ENCODE measurements at places on chromosomes 1 and 21. TPM values are rescaled to one million over a fixed set of nuclear protein-coding genes. Genes with fewer than 3 reads are reported as not detected.

- DNase-seq: no peak
Measured at GRCh38 chr1:110859062-110859461, 13.9 kb upstream of the CD53 start.

SLX9 gene
- 35.7 TPM for polyA plus RNA-seq

DNA sequence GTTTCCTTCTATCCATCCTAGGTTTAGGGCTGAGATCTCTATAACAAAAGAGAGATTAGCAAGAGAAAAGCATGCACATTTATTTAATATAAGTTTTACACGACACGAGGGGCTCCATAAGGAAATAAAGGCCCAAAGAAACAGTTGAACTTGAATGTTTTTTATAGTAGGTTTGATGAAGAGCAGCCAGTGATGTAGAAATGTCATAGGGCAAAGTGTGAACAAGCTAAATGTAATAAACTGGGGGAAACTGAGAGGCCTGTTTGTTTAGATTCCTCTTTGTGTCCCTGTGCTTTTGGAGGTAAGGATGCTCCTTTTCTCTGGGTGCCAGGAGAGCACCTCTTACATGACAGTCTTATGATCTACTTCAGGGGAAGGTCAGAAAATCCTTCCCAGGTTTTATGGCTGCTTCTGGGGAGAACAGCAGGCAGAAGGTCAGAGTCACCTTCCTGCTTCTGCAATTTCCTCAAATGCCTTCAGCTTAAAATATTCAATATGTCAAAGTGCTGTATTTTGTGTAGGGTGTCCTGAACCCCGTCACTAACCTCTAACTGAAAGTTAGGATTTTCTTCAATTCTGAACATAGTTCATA lies 9.5 kb upstream of the HORMAD1 start:
- DNase-seq: no peak

DNA sequence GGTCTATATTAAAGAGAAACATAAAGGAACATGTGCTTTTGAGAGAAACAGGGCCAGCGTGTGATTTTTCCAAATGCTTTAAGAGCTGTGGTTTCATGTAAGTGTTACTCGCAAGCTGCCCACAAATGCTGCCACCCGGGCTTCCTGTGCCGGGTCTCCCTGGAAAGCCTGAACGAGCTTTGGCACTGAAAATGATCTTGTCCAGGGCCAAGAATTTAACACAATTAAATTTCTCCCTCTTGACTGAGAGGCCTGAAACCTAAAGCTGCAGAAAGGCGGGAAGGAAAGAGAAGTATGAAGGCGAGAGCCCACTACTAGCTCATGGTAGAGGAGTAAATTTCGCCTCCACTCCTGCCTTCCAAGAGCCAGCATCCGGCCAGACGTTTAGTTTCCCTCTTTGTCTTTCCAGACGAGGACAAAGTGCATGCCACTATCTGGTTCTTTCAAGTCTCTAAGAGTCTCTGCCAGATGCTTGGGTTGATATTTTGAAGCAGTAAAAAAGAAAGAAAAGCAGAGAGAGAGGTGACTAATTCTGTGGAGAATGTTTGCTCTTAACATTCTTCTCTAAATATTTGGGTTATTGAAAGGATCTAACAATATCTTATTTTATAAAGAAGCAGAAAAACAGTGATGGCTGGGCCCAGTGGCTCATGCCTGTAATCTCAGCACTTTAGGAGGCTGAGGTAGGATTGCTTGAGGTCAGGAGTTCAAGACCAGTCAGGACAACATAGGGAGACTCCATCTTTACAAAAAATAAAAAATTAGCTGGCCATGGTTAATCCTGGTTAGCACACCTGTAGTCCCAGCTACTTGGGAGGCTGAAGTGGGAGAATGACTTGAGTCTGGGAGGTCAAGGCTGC lies 100.0 kb upstream of the HNRNPU start:
- DNase-seq: peak; percentile 33

- DNase-seq: no peak
Measured at GRCh38 chr1:22402356-22403053, 49.1 kb upstream of the ZBTB40 start.

DCST1 gene
- polyA plus RNA-seq: not detected

- DNase-seq: no peak
Measured at GRCh38 chr1:94118471-94118870, 2.5 kb downstream of the ABCA4 start.

- DNase-seq: no peak
Measured at GRCh38 chr1:85047472-85048295, 616 bp downstream of the MCOLN3 start.

DNA sequence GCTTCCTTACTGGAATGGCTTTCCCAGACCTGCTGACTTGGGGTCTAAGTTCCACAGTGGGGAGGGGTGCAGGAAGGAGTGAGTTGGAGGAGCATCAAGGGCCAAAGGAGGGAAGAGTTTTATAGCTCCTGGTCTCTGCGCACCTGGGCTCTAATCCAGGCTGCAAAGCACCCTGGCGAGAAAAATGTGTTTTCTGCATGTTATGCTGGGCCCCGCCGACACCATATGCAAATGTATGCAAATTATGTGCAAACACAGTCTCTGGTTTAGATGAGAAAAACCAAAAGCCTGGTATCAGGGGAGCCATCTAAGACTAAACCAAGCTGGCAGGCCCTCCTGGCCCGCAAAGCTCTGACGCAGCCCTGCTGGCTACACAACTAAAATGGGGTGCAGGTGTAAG lies 95.0 kb downstream of the VWA5B1 start:
- no peak for DNase-seq

RAB7B gene
- 4.6 TPM for polyA plus RNA-seq

CLDN17 gene
- not detected for polyA plus RNA-seq

AMY1B gene
- polyA plus RNA-seq: not detected

GRCh38 chr1:32870615-32871363 lies at the start of gene FNDC5:
TSS of gene FNDC5 (minus strand) at chr1:32870912.
- no peak for DNase-seq

- DNase-seq: no peak
Measured at GRCh38 chr1:233673947-233674431, 60.1 kb downstream of the KCNK1 start.

GRCh38 chr1:208117409-208117808 lies 126.8 kb downstream of the PLXNA2 start:
- no peak for DNase-seq

DNA sequence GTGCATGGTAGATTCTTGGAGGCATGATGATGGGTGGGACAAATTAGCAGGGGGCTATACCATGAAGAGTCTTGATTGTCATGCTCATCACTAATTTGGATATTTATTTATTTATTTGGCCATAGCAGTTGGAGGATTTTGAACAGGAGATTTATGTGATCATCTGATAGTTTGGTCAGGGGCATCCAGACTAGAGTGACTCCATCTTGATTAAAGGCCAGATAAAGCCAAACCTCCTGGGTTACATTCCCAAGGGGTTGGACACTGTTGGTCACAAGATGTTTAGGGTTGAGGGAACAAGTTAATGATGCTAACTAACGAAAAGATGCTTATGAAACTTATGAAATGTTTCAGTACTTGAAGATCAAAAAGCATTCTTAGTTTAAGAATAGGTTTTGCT lies 139.8 kb downstream of the MAST2 start:
- no peak for DNase-seq

DNA sequence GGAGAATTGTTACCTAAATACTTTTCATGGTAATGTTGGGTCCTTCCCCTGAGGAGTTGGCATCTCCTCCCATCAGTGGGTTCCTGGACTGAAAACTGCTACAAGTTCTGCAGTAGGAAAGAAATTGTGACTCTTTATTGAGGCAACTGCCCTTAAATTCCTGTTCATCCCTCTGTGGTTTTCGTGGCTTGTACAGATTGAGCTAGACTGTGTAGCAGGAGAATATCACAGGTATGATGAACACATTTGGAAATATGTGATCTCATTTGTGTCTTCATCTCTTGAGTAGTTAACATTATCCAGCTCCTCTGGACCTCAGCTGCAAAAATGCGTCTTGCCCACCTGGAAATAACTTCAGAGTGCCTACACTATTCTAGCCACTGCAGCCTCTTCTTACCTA lies 390.6 kb downstream of the PTPRC start:
- DNase-seq: no peak

SLC1A7 gene
- 0.29 TPM for polyA plus RNA-seq

GRCh38 chr1:204705888-204706837 lies 20.6 kb upstream of the LRRN2 start:
- no peak for DNase-seq

UBL4B gene
- polyA plus RNA-seq: not detected

- no peak for DNase-seq
Measured at GRCh38 chr1:192610112-192610889, 25.6 kb upstream of the RGS13 start.

- no peak for DNase-seq
Measured at GRCh38 chr1:113091988-113092594, 19.1 kb downstream of the LRIG2 start.

RAVER2 gene
- 7.2 TPM for polyA plus RNA-seq

LEFTY2 gene
- 0.34 TPM for polyA plus RNA-seq

DNA sequence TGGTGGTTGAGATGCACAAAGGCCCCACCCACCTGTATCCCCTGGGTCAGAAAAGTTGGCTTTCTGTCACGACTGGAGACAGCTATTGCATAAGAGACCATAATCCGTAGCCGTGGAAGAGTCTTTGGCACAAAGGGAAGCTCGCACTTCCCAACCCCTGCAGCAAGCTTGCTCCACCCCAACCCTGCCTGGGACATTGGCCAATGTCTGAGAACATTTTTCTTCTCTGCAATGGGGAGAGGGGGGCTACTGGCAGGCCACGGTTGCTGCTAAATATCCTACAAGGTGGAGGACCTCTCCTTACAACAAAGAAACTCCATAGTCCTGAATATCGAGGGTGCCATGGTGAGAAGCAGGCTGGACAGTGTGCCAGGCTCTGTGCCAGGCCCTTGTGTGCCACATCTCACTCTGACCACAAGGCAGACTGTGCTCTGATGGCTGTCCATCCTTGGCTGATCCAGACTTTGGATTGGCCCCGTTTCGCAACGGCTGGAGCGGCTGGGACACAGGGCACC lies 104.1 kb downstream of the CSMD2 start:
- no peak for DNase-seq

DNA sequence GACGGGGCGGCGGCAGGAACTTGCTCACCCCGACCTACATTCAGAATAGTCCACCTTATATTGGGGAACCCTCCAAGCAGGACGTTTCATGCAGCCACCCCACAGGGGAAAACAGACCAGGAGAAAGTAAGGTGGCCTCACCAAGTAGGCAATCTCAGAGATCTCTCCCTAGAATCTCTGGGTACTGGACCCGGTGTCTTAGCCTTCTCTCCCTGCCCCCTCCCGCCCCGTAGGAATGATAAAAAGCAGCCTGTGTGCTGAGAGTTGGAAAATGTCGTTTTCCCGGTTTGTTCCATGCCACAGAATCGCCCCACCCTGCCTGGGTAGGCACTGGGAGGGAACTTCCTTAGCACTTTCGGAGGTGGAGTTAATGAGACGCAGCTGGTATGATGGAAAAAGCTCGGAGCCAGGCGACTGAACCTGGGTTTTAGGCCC lies 789 bp upstream of the PTPN14 start:
- DNase-seq: peak; percentile 65

MROH7 gene
- 3.0 TPM for polyA plus RNA-seq

- no peak for DNase-seq
Measured at GRCh38 chr1:198519639-198520501, 20.6 kb downstream of the ATP6V1G3 start.

GRCh38 chr1:32204943-32205361 lies 519 bp upstream of the IQCC start:
- DNase-seq: no peak

- DNase-seq: no peak
Measured at GRCh38 chr1:231029841-231030240, 10.2 kb downstream of the FAM89A start.

LHX8 gene
- polyA plus RNA-seq: 0.46 TPM

OR10J1 gene
- not detected for polyA plus RNA-seq

TNFRSF8 gene
- 1.5 TPM for polyA plus RNA-seq

- DNase-seq: no peak
Measured at GRCh38 chr1:16085522-16085921, 12.1 kb upstream of the FAM131C start.

C4BPA gene
- polyA plus RNA-seq: 0.91 TPM

GRCh38 chr1:38456531-38456876 lies 403.1 kb downstream of the RRAGC start:
- DNase-seq: no peak

DNA sequence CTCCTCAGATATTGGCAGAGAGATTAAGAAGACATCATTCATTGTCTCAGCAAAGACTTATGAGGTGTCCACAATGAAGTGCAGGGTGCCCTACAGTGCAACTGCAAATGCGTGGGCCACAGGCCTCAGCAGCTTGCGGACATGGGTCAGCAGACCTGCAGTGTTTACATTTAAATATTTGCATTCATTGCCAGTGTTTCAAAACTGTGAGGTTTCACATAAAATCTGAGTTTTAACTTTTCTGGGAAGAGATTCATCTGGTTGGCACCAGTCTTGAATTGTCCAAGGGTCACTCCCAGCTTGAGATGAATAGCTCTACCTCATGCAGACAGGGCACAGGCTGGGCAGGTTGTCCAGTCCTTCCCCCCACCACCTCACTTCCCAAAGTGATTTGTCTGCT lies 286.8 kb upstream of the DUSP10 start:
- DNase-seq: no peak

- DNase-seq: no peak
Measured at GRCh38 chr21:32523988-32524719, 61.2 kb downstream of the TCP10L start.

DNA sequence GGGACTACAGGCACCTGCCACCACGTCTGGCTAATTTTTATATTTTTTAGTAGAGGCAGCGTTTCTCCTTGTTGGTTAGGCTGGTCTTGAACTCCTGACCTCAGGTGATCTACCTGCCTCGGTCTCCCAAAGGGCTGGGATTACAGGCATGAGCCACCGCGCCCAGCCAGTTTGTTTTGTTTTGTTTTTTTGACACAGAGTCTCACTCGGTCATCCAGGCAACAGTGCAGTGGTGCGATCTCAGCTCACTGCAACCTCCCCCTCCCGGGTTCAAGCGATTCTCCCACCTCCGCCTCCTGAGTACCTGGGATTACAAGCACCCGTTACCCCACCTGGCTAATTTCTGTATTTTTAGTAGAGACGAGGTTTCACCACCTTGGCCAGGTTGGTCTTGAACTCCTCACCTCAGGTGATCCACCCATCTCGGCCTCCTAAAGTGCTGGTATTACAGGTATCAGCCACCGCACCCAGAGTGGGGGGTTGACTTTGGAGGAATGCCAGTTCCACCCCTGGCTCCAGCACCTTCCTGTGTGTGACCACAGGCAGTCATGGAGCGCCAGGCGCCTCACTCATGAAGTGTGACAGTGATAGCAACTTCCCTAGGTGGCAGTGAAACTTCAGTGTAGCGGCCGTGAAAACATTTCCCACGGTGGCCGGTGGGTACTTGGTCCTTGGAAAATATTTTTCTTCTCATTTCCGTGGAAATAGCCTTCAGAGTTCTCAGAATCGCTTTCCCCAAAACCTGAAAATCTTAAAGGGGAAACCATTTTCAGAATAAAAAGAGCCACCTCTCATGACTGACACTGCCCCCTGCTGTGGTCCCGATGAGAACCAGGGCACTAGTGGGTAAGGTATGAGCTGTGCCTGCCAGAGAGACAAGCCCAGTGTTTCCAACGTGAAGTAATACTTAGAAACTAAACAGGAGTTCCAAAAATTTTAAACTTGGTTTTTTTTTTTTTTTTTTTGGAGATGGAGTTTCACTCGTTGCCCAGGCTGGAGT lies 48.6 kb downstream of the WDR4 start:
- no peak for DNase-seq

Data from urinary bladder (tissue), 4 donors.